ENCODE measurements at places on chromosomes 5 and 9. TPM values are rescaled to one million over a fixed set of nuclear protein-coding genes. Genes with fewer than 3 reads are reported as not detected.

The PLK2 gene
- 133 TPM for total RNA-seq

The SEMA6A gene
- total RNA-seq = 3.4 TPM

The TLX3 gene
- total RNA-seq = not detected

The OTULINL gene
- total RNA-seq = 4.8 TPM

The PTGS1 gene
- total RNA-seq = 61.8 TPM

The ANKRD18A gene
- total RNA-seq = not detected

Measured in epithelial cell of alveolus of lung (primary cell).